Activated naive CD8-positive, alpha-beta T cell treated with anti-CD3 and anti-CD28 coated beads, Interleukin-2, amount 10 ng/mL, durations not matched to agents 7 days and 5 days (primary cell): ENCODE measurements at places on chromosomes 4 and X. TPM values are rescaled to one million over a fixed set of nuclear protein-coding genes. Genes with fewer than 3 reads are reported as not detected.

Gene SH3D19
- total RNA-seq: not detected

Gene ARX
- total RNA-seq: not detected

Gene TRIM61
- total RNA-seq: 2.9 TPM

Gene BEND4
- 0.77 TPM for total RNA-seq

Gene EDA2R
- 2.3 TPM for total RNA-seq

Gene SLC16A2
- 0.11 TPM for total RNA-seq

DNA sequence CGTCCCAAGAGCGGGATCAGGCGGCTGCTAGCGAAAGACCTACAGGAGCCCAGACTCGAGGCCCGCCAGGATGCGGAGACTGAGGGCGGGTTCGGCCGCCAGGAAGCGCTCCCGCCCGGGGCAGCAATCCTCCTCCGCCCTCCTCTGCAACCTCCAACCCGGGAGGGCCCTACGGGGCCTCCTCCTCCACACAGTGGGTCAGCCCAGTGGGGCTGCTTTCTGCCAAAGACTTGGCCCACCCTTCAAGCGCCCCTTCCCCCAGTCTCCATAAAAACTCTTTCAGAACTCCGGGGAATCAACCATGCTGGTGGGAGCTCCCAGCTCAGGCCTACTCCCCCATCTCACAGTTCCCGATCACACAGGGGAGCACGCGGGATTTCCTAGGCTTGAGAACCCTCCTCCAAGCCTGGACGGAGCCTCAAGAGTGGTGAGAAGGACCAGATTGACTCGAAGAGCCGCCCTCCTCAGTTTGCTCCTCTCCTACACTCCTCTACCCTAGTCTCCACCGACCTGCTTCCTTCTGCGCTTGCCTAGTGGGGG is 77.5 kb downstream of the RLIM start:
- H3K4me3 ChIP-seq: peak overlapping the region; percentile 78
- peak overlapping the region; percentile 82 for H3K27ac ChIP-seq
- H3K4me1 ChIP-seq: peaks cover 9% of the 10 kb centered on the region
- DNase-seq: no peak
- peaks cover 2% of the 10 kb centered on the region for H3K27me3 ChIP-seq
- no peaks in the 10 kb centered on the region for H3K36me3 ChIP-seq

DNA sequence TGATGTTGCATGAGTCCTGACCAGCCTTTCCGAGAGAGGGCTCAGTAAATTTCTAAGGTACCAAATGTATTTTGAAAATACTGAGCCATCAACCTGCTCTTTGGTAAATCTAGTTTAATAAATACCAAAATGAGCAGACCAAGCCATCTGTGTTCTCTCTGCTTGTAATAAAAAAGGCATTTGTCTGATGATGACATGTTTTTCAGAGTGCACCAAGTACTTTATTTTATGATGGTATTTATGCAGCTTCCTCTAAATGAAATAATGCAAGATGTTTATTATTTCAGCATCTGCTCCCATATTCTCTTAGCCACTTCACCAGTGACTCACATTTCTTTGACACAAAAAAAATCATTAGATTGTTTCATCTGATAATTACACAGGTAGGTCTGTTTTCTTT is 700.5 kb downstream of the TRIML1 start:
- no peak overlapping the region for H3K4me3 ChIP-seq
- H3K36me3 ChIP-seq: no peaks in the 10 kb centered on the region
- H3K27ac ChIP-seq: no peak overlapping the region
- no peaks in the 10 kb centered on the region for H3K27me3 ChIP-seq
- H3K4me1 ChIP-seq: no peaks in the 10 kb centered on the region

DNA sequence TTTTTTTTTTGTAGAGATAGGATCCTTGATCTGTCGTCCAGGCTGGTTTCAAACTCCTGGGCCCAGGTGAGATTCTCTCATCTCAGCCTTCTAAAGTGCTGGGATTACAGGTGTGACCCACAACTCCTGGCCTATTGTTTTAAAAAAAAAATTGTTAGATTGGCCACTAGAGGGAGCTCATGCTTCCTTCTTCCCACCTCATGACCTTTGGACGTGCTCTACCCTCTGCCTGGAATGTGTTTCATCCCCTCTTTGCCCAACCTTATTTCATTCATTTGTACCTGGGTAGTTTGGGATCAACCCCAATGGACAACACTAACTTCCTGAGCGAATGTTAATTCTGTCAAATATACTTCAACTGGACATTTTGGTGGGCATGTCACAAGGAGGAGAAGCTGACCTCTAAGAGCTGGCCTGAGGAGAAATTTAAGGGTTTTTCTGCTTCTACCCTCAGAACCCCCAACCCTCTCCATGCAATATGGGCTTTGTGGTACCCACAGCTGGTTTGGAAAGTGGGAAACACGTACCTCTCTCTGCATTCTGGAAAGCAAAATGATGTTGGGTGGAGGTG is 6.4 kb downstream of the PPEF2 start:
- H3K27ac ChIP-seq: no peak overlapping the region
- no peaks in the 10 kb centered on the region for H3K36me3 ChIP-seq
- DNase-seq: no peak
- H3K4me1 ChIP-seq: no peaks in the 10 kb centered on the region

DNA sequence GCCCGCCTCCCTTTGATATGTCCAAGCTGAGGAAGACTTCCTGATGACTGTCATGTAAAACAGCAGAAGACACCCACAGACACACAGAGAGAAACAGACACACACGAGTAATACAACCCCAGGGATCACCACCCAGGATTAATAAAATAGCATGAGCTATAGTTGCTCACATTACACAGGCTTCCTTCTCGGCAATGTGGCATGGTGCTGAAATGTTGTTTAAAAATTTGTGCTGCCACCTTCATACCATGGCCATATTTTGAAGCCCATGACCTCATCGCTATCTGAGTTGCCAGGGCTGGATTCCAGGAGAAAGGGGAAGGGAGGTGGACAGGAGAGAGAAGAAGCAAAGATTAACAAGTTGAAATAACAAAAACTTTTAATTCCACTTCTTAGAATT is 111.7 kb downstream of the SYNPO2 start:
- DNase-seq: no peak
- peaks cover 23% of the 10 kb centered on the region for H3K27me3 ChIP-seq
- no peak overlapping the region for H3K27ac ChIP-seq
- H3K4me3 ChIP-seq: no peak overlapping the region
- H3K36me3 ChIP-seq: no peaks in the 10 kb centered on the region
- no peaks in the 10 kb centered on the region for H3K4me1 ChIP-seq
